ENCODE measurements at places on chromosomes 6 and 20. TPM values are rescaled to one million over a fixed set of nuclear protein-coding genes. Genes with fewer than 3 reads are reported as not detected.

NMBR gene
- not detected for total RNA-seq

SERPINB1 gene
- total RNA-seq, result 39.9 TPM

MAPK13 gene
- total RNA-seq, result 52.9 TPM

GABBR1 gene
- 14.1 TPM for total RNA-seq

CD24 gene
- 578 TPM for total RNA-seq

MAP7 gene
- 17.6 TPM for total RNA-seq

C6orf15 gene
- 0.62 TPM for total RNA-seq

MDFI gene
- total RNA-seq, result 99.6 TPM

SLC26A8 gene
- total RNA-seq, result not detected

SEMG1 gene
- total RNA-seq, result not detected

BCAS4 gene
- total RNA-seq, result 28.0 TPM

MUC22 gene
- total RNA-seq, result not detected

CAGE1 gene
- not detected for total RNA-seq

BPIFB4 gene
- not detected for total RNA-seq

F13A1 gene
- total RNA-seq, result 1.6 TPM

CFB gene
- 1.9 TPM for total RNA-seq

PMEPA1 gene
- 255 TPM for total RNA-seq

CST1 gene
- total RNA-seq, result not detected

DEFB124 gene
- not detected for total RNA-seq

TRAPPC3L gene
- not detected for total RNA-seq

ULBP1 gene
- total RNA-seq, result 6.0 TPM

ESR1 gene
- not detected for total RNA-seq

EPB41L2 gene
- 48.2 TPM for total RNA-seq

CDSN gene
- total RNA-seq, result not detected

EFCAB8 gene
- not detected for total RNA-seq

SUMO4 gene
- not detected for total RNA-seq

RIPOR3 gene
- 0.41 TPM for total RNA-seq

ZSCAN26 gene
- 15.8 TPM for total RNA-seq

GPR63 gene
- 1.8 TPM for total RNA-seq

RNF182 gene
- total RNA-seq, result 8.1 TPM

FAXC gene
- 7.5 TPM for total RNA-seq

ARFGEF3 gene
- 13.4 TPM for total RNA-seq

TNXB gene
- total RNA-seq, result 0.38 TPM

YWHAB gene
- total RNA-seq, result 179 TPM

SLC22A3 gene
- total RNA-seq, result 5.8 TPM

ARMC12 gene
- 0.29 TPM for total RNA-seq

LY6G6F gene
- total RNA-seq, result not detected

LRRC73 gene
- not detected for total RNA-seq

ASF1A gene
- 16.2 TPM for total RNA-seq

SLPI gene
- total RNA-seq, result 99.5 TPM

FAM217A gene
- not detected for total RNA-seq

SLC44A4 gene
- 17.7 TPM for total RNA-seq

LY86 gene
- total RNA-seq, result not detected

ZNF165 gene
- 15.4 TPM for total RNA-seq

DIDO1 gene
- total RNA-seq, result 37.9 TPM

ADTRP gene
- total RNA-seq, result 1.5 TPM

PRL gene
- not detected for total RNA-seq

MAK gene
- total RNA-seq, result 0.17 TPM
